ENCODE measurements at places on chromosomes 4 and X.

GRCh38 chr4:153294631-153295030 is 49.9 kb upstream of the MND1 start:
- no peak for DNase-seq

- DNase-seq: no peak
Observed at GRCh38 chr4:174156239-174156826, 127.1 kb downstream of the FBXO8 start.

- peak; percentile 85 for DNase-seq
Observed at GRCh38 chr4:177250056-177250696, 59.5 kb upstream of the NEIL3 start.

GRCh38 chrX:39974270-39974669 is 123.5 kb downstream of the BCOR start:
- DNase-seq: no peak

DNA sequence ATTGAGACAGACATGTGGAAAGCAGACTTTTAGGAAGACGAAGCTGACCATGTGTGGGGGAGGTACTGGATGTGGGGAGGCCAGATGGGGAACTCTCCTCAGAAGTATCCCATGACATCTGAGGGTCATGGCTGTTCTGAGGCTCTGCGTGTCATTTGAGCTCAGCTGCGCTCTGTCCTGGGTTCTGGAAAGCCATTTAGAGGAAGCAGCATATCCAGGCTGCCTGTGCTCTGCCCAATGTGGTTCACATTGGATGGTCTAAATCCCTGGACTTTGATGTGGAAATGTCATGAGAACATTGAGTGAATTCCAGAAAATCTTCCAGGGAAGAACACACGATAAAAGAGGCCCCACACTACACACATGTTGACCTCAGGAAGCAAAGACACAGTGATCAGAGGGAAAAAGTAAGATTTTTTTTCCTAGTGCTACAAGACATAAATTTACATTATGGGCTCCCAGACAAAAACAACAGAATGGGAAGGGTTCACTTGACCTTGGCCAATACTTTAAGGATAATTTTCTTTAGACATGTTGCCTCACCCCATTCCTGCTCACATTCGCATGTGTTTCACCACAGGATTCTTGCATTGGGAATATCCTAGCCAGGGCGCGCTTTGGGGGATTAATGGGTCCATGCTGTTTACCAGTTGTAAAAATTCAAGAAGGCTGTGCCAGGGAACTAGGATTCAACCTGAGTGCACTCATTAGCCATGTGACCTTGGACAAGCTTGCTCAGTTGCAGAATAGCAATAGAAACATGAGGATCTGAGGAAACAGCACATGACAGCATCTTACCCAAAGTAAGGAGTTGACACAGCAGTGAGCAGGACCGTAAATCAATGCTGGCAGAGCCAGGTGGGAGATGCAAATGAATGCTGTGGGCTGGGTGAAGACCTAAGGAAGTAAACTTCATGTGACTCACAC is 73.2 kb upstream of the C1QTNF7 start:
- no peak for DNase-seq

- no peak for DNase-seq
Observed at GRCh38 chr4:46146993-46147392, 23.1 kb upstream of the GABRG1 start.

GRCh38 chr4:15373363-15373762 is 54.5 kb upstream of the C1QTNF7 start:
- no peak for DNase-seq

DNA sequence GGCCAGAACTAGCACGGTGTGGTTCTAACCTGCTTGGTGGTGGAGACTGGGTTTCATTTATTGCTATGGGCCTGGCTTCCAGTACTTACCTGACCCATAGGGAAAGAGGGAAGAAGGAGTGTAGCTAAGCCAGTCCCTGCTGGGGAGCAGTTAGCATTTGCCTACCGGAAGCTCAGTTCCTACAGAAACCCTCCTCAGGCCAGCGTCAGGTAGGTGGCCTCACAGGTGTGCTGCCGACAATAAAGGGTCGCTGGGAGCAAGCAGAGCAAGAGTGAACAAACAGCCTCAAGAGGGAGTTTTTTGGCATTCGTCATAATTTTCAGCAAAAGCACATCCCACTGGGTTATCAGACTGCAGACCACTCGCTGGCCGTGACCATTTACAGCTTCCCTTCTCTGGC is 740.6 kb upstream of the TENM3 start:
- DNase-seq: no peak

- DNase-seq: no peak
Observed at GRCh38 chr4:170226288-170226687, 136.5 kb upstream of the AADAT start.

- DNase-seq: no peak
Observed at GRCh38 chr4:34619531-34620162, 1624.7 kb downstream of the ARAP2 start.

- no peak for DNase-seq
Observed at GRCh38 chr4:135274416-135274815, 1072.8 kb upstream of the PABPC4L start.

DNA sequence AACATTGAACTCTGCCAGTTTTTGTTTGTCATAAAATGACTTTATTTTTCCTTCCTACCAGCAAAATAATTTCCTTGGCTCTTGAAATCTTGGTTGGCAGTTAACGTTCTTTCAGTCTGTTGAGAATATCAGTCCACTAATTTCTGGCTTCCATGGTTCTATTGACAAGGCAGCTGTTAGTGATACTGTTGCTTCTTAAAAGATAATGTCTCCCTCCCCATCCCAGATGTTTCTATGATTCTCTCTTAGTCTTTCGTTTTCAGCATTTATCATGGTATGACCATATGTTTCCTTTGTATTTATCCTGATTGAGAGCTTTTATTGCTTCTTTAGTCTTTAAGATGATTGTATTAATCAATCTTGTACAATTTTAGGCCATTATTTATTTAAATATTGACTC is 81.1 kb upstream of the STK26 start:
- DNase-seq: no peak

DNA sequence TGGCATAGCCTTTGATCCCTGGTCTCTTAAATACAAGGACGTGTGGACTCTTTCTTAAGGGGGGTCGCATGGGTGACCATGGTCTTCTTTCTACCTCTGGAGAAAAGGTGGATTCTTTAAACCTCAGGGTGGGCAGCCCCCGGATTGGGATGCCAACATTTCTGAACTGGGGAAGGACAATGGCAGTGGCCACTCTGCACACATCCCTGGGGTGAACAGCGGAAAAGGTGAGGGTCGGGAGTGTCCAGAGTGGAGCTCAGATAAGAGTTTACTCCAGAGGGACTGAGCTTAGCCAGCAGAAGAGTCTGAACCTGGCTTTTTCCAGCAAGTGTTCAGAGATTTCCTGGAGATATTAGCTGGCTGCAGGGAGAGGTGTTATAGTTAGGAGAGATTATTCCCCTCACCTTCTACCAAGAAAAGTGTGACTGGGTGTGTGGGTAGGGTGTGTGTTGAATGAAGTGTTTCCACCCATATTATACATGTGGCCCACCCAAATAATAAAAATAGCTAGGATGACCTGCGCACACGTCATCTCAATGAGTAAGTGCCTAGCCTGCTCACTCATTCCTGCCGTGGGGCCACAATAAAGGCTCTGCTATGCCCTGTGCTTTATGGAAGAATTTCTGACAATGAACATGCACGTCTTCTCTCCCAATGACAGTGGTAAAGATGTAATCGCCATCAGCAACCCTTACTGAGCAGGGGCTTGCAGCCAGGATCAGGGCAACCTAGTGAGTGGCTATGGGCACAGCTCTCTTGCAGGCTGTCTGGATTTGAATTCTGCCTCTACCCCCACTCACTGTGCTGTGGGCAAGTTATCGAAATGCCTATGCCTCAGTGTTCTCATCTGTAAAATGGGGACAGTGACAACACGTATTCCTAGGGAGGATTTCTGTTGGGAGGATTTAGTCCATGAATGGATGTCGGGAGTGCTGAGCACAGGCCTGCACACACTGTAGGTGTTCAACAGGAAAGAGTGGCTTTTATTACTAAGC is 76.6 kb downstream of the SLC2A9 start:
- DNase-seq: no peak

GRCh38 chrX:107272431-107272921 is 66.1 kb downstream of the DNAAF6 start:
- DNase-seq: no peak

DNA sequence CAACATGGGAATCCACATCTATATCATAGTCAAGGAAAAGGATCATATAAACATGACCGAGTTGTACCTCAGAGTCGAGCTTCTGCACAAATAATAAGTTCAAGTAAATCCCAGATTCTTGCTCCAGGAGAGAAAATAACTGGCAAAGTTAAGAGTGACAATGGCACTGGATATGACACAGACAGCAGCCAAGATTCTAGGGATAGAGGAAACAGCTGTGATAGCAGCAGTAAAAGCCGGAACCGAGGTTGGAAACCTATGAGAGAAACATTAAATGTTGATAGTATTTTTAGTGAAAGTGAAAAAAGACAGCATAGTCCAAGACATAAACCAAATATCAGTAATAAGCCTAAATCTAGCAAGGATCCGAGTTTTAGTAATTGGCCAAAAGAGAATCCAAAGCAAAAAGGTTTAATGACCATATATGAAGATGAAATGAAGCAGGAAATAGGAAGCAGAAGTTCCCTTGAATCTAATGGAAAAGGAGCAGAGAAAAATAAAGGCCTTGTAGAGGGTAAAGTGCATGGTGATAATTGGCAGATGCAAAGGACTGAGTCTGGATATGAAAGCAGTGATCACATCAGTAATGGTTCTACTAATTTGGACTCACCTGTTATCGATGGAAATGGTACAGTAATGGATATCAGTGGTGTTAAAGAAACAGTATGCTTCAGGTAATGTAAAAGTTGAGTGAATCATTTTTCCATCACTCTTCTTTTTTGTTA is 50.4 kb downstream of the FABP2 start:
- DNase-seq: no peak

GRCh38 chrX:87140800-87141483 is 376.7 kb upstream of the KLHL4 start:
- DNase-seq: no peak

GRCh38 chr4:1342003-1342402 is 5.0 kb upstream of the UVSSA start:
- no peak for DNase-seq

DNA sequence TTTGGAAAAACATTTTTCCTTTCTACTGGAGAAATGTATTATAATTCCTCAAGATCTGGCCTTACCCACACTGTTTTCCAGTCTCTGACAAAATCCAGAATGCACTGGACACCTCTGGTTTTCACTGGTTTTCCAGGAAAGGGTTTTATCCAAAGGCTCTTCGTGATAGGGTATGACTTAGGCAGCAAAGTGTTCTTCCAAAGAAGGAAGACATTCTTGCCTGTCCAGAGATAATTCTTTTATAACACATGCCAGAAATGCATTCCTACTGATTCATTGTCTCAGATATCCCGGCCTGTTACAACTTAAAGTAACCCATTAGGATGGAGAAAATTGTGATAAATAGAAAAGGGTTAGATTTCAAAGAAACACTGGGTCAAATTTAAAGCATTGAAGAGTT is 2343.1 kb downstream of the PCDH7 start:
- no peak for DNase-seq

GRCh38 chrX:134999469-134999868 is 8.7 kb downstream of the SMIM10 start:
- DNase-seq: no peak

GRCh38 chr4:115292320-115293092 is 179.1 kb upstream of the NDST4 start:
- no peak for DNase-seq

DNA sequence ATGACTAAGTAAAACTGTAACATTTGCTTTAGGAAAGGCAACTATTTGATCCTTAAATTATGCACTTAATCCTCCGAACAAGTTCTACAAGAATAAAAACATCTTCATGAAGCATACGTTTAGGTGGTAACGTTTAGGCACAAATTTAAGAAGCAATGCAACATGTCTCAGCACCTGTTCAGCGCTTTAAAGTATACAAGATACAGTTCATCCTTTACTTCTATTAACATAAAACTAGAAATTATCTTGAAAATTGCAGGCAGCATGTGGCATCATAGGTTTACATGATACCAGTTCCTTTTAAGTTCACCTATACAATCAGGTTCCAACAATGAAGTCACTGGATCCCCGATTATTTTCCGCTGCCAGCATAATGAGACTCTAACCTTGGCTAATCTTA is 1.5 kb downstream of the PLA2G12A start:
- DNase-seq: no peak

DNA sequence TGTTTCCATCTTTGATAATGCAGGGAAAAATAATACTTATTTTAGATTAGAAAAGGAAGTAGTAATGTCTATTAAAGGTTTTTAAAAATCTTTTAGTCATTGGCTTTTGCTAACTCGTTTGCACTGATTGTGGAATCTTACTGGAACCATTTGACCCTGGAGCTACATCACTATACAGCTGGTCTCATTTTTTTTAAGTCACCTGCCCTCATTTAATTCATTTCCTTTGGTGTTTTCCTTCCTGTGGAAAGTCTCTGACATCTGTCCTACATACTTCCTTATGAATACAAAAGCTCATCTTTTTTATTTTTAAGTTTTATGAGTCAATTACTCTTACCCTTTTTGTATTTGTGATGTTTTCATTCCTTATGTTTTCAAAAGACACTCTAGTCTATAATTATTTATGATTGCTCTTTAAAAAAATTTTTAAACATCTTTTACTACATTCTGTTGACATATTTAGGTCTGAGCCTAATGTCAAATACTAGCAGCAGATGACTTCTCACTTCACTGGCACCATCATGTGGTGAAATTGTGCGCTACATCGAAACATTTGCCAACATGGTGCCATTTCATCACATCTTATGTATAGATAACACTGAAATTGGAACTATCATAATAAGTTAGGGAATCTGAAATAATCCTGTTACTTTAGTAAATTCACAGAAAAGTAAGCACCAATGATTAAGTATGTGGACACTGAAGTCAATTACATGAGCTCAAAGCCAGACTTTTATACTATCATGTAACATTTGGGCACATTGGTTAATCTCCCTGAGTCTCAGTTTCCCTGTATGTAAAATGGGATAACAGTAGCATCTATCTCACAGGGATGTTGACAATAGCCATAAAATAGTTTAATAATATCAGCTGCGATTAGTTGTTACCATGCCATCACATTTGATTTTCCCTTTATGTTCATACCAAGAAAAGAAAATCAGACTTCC is 9.4 kb upstream of the MMAA start:
- DNase-seq: peak; percentile 85

GRCh38 chr4:40325406-40326019 is 9.6 kb upstream of the CHRNA9 start:
- peak; percentile 83 for DNase-seq

GRCh38 chr4:121519236-121519838 is 138.5 kb upstream of the QRFPR start:
- DNase-seq: no peak

GRCh38 chr4:36692586-36692985 is 411.2 kb downstream of the DTHD1 start:
- DNase-seq: no peak
